WTC11 (cell line): ENCODE measurements at places on chromosomes 2 and 18. TPM values are rescaled to one million over a fixed set of nuclear protein-coding genes. Genes with fewer than 3 reads are reported as not detected.

DNA sequence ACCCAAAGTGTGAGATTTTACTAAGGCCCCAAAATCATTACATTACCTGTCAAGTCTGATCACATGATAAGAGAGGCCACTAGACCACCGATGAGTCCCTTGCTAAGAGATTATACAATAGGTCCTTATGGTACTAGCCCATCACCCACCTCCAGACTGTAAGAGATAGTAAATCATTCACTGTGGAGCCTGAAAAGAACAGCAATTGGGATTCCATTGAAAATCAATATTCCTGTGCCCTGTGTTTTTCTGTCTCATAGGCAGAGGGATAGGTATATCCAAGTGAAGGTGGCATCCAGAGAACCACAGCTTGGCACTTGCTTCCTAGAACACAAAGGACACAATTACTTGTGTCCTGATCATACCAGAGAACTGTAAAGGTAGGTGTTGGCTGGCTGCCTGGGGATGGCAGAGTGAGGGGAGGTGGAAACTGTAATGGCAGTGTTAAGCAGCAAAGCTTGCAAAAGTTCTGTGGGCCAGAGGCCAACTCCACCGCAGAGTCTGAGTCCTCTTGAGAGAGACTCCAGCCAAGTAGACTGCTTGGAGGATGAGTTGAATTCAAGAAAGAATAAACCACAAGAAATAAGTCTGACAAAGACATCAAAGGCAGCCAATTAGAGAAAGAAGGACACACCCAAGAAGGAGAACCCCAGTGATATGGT is 102.0 kb upstream of the PIEZO2 start:
- no peak overlapping the region for H3K27ac ChIP-seq
- H3K27me3 ChIP-seq, result no peaks in the 10 kb centered on the region
- H3K4me1 ChIP-seq, result no peaks in the 10 kb centered on the region; the same call in 1 of the 2 replicates
- H3K4me3 ChIP-seq, result no peak overlapping the region

- peak overlapping the region; percentile 76 for H3K4me3 ChIP-seq
- H3K27ac ChIP-seq, result no peak overlapping the region
- DNase-seq, result no peak
- peaks cover 33% of the 10 kb centered on the region for H3K36me3 ChIP-seq
Observed at GRCh38 chr18:2907550-2908135, 60.8 kb downstream of the EMILIN2 start.

GRCh38 chr2:64899081-64899865 is 89.9 kb upstream of the SLC1A4 start:
- H3K4me1 ChIP-seq, result peaks cover 16% of the 10 kb centered on the region
- H3K27me3 ChIP-seq, result peaks cover 3% of the 10 kb centered on the region
- no peak overlapping the region for H3K27ac ChIP-seq
- DNase-seq, result no peak
- H3K36me3 ChIP-seq, result no peaks in the 10 kb centered on the region
- H3K4me3 ChIP-seq, result no peak overlapping the region

DNA sequence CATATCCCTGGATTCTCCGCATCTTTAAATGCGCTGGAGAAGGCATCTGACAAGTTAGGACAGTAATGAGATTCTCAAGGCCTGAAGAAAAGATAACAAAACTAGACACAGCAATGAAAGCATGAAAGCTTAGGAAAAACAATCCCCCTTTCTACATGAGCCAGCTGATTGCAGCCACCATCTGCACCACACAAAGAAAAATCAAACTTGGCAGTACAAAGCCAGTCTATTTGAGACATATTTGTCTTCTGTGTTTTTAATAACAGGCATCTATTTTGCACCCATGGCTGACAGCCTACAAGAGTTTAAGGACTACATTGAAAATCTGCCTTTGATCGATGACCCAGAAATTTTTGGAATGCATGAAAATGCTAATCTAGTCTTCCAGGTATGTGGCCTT is 83.6 kb downstream of the TRABD2A start:
- H3K4me1 ChIP-seq, result peaks cover 21% of the 10 kb centered on the region
- DNase-seq, result no peak
- H3K36me3 ChIP-seq, result peaks cover 7% of the 10 kb centered on the region
- no peak overlapping the region for H3K4me3 ChIP-seq

- no peaks in the 10 kb centered on the region for H3K4me1 ChIP-seq
- peaks cover 13% of the 10 kb centered on the region; the same call in 1 of the 2 replicates for H3K27me3 ChIP-seq
- no peak for DNase-seq
- H3K36me3 ChIP-seq, result no peaks in the 10 kb centered on the region
Observed at GRCh38 chr2:235149736-235150135, 197.9 kb downstream of the SH3BP4 start.

- no peaks in the 10 kb centered on the region; the same call in 1 of the 2 replicates for H3K27me3 ChIP-seq
- no peak overlapping the region for H3K4me3 ChIP-seq
- H3K36me3 ChIP-seq, result no peaks in the 10 kb centered on the region
- H3K4me1 ChIP-seq, result no peaks in the 10 kb centered on the region
- H3K27ac ChIP-seq, result no peak overlapping the region
Observed at GRCh38 chr2:217162533-217162932, 302.7 kb upstream of the TNP1 start.

VWA3B gene
- total RNA-seq, result not detected in 3 replicates

GRCh38 chr18:54612237-54612636 is 21.2 kb downstream of the DYNAP start:
- no peak overlapping the region for H3K4me3 ChIP-seq
- H3K4me1 ChIP-seq, result peaks cover 35% of the 10 kb centered on the region
- no peaks in the 10 kb centered on the region for H3K27me3 ChIP-seq
- no peak overlapping the region for H3K27ac ChIP-seq
- no peak for DNase-seq

GRCh38 chr2:188512456-188512855 is 220.8 kb downstream of the GULP1 start:
- H3K27ac ChIP-seq, result no peak overlapping the region
- no peaks in the 10 kb centered on the region for H3K36me3 ChIP-seq
- peaks cover 57% of the 10 kb centered on the region for H3K4me1 ChIP-seq
- DNase-seq, result no peak
- no peaks in the 10 kb centered on the region for H3K27me3 ChIP-seq

DNA sequence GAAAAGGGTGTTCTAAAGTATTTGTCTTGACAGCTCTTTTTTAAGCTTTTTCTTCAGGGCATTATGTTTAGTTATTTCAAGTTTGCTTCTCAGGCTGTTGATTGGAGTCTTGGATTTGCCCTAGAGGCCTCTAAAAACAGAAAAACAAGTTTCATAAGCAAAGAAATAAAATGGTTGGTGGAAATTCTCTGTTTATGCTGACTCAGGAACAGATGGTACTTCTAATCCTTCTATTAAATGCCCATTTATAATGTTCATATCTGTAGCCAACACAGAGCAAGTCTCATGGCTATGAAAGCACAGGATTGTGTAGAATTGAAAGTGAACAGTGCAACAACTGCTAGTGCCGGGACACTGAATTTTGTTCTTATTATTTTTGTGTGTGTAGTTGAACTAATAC is 60.4 kb downstream of the KCNJ3 start:
- H3K36me3 ChIP-seq, result no peaks in the 10 kb centered on the region
- DNase-seq, result no peak
- H3K4me3 ChIP-seq, result no peak overlapping the region

- no peak overlapping the region for H3K4me3 ChIP-seq
- peaks cover 30% of the 10 kb centered on the region for H3K4me1 ChIP-seq
- DNase-seq, result no peak
- H3K27me3 ChIP-seq, result peaks cover 11% of the 10 kb centered on the region
- no peaks in the 10 kb centered on the region for H3K36me3 ChIP-seq
Observed at GRCh38 chr2:26571316-26571715, 69.8 kb downstream of the CIB4 start.

- H3K27me3 ChIP-seq, result peaks cover 21% of the 10 kb centered on the region
- no peak for DNase-seq
- no peak overlapping the region for H3K4me3 ChIP-seq
- peaks cover 7% of the 10 kb centered on the region for H3K36me3 ChIP-seq
- H3K4me1 ChIP-seq, result peaks cover 27% of the 10 kb centered on the region
Observed at GRCh38 chr2:235160281-235160810, 208.5 kb downstream of the SH3BP4 start.
